ENCODE measurements at places on chromosomes 1 and 21.

GRCh38 chr1:161816201-161816600 is 50.1 kb downstream of the ATF6 start:
- no peak for DNase-seq

- no peak for DNase-seq
These were observed 86.3 kb downstream of the MPZL1 start for GRCh38 chr1:167808104-167808503.

- no peak for DNase-seq
These were observed 6.4 kb upstream of the ERI3 start for GRCh38 chr1:44361478-44361877.

DNA sequence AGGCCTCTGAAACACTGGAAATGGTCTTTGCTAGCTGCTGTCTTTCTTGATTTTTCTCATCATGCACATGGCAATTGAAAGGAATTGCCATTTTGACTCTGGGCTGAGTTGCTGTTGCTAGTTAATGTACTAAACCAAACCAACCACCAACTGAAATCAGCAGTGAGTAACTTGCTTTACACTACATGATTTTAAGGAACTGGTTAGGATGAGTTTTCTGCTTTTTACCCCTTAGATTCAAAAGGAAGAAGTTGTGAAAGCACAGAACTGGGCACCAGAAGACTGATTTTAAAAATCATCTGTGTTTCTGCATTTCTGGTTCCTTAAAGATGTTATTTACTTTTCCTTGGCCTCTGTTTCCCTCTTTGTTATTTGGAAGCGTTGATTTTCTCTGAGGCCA is 361.9 kb downstream of the HLX start:
- no peak for DNase-seq

GRCh38 chr1:66331658-66332547 is 202.1 kb upstream of the SGIP1 start:
- DNase-seq = no peak

GRCh38 chr1:54671985-54672608 is 30.5 kb downstream of the MROH7 start:
- peak; percentile 68 for DNase-seq

- DNase-seq = peak; percentile 41
These were observed 33.5 kb upstream of the MACF1 start for GRCh38 chr1:39170731-39171667.

GRCh38 chr1:1665815-1666251 is 7.0 kb upstream of the CDK11B start:
- no peak for DNase-seq

GRCh38 chr1:181187337-181188126 is 99.0 kb downstream of the IER5 start:
- DNase-seq = no peak

DNA sequence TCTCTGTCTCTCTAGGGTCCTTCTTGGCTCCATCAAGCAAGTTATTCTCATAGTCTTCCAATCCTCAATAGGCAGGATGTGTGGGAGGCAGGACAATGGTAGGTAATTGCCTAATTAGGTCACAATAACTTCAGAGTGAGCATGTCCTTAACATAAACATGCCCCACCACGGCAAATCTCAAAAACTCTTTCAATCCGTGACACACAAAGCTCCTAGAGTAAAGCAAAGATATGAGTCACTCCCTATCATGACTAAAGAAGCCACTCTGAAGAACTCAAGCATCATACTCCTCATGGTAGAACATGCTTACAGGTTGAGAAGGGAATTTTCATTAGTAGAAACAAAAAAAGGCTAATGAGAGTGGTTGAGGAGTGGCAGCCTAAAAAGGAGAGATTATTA is 4.9 kb downstream of the HAO2 start:
- no peak for DNase-seq

DNA sequence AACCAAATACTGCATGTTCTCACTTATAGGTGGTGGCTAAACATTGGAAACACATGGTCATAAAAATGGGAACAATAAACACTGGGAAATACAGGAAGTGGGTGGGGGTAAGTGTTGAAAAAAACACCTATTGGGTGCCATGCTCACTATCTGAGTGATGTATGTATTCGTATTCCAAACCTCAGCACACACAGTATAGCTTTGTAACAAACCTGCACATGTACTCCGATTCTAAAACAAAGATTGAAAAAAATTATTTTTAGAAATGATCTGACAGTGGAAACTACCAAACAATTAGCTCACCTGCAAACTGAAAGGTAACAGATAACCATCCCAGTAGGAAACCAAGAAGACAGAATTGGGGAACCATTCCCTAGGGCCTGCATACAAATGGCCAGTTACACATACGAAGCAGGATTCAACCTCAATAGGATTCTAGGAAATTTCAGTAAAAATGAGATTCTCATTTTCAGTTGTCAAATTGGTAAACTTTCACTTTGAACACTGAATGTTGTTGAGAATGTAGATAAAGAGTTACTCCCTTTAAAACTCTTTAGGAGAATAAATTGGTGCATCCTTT is 88.1 kb upstream of the LRRC8D start:
- no peak for DNase-seq

DNA sequence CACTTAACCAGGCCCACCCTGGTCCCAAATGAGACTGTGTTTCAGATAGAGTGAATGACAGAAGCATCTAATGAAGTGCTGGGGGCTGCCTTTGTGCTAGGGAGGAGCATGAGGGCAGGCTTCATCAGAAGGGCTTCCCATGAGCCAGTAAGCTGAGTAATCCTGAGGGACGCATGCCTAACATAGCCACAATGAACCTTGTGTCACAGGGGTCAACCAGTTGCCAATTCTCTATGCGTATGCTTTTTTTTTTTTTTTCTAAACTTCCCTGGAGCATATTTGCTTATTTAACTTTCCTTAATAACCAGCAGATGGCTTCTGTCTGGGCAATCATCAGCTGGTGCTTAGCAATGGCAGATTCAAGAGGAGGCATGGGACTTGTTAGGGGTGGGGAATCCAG is 25.5 kb upstream of the CYP2J2 start:
- no peak for DNase-seq

- DNase-seq = no peak
These were observed 33.3 kb downstream of the SMG7 start for GRCh38 chr1:183505454-183506089.

- peak; percentile 31 for DNase-seq
These were observed 8.1 kb downstream of the SLX9 start for GRCh38 chr21:44947930-44948331.

DNA sequence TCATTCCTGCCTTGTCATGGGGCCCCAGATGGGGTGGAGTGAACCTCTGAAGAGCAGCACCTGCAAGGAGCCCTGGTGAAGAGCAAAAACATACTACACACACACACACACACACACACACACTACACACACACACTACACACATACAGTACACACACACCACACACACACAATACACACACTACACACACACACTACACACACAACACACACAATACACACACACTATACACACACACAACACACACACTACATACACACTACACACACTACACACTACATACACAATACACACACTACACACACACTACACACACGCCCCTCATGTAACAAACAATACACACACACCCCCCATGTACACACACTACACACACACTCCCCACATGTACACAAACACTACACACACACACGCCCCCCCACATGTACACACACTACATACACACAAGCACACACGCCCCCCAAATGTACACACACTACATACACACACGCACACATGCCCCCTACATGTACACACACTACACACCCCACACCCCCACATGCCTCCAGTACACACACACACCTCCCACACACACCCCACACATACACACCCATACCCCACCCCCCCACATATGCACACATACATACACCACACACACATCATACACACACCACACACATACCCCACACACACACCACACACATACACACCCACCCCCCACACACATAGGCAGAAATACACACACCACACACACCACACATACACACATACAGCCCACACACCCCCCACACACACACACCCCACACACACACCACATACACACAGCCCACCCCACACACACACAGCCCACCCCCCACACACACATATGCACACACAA is 9.3 kb downstream of the SLC2A5 start:
- no peak for DNase-seq

DNA sequence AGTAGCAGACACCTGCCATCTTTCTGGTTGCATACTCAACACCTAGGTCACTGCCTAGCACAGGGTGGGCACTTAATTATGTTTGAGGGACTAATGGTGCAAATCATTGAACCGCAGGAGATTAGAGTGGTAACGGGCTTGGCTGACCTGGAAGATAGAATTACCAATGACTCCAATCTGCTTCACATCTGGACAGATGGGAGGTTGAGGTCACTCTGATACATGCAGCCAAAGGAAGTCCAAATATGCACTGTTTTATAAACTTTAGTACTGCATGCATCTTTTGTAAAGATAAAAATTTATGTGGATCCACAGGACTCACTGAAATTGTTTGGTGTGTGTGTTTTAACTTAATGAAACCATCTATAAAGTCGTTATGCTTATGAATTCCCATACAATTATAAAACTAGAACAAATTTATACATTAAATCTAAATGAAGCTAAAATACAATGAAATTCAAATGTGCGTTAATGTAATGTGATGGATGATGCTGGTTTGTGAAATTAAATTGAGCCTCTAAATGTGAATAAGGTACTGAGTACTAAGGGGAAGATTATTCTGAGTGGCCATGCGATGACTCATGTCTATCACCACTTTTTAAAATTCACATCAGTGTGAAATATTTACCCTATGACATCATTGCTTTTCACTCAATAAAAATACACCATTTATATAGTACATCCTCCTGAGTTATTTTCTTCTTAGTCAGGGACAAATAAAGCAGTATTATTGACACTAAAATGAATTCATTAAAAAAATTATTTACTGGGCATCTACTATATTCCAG is 224.7 kb upstream of the FAM78B start:
- no peak for DNase-seq
